ENCODE measurements at places on chromosomes 3 and 15.

- no peak for DNase-seq
Observed at GRCh38 chr15:61137105-61137792, 91.9 kb downstream of the RORA start.

- no peak for DNase-seq
Observed at GRCh38 chr3:69091389-69092029, 6.8 kb downstream of the ARL6IP5 start.

- DNase-seq: no peak
Observed at GRCh38 chr3:133476971-133477375, 77.1 kb downstream of the BFSP2 start.

GRCh38 chr3:141737678-141738021 is 448 bp upstream of the RNF7 start:
- no peak for DNase-seq

DNA sequence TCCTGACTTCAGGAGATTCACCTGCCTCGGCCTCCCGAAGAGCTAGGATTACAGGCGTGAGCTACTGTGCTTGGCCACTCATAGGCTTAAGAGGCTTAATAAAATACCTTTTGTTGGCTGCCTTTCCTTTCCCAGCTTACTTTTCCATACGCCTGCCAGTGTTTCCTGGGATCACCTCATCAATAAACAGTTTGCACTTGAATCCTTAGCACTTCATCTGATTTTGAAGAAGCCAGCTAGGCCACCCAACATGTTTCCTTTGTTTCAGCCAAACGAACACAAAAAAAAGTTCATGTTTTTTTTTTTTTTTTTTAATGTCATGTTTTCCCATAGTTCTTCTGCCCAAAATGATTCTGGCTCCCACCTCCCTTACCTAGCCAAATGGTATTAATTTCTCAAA is 92.3 kb downstream of the RAP2B start:
- no peak for DNase-seq

- no peak for DNase-seq
Observed at GRCh38 chr3:8497582-8497981, 4.0 kb upstream of the LMCD1 start.

DNA sequence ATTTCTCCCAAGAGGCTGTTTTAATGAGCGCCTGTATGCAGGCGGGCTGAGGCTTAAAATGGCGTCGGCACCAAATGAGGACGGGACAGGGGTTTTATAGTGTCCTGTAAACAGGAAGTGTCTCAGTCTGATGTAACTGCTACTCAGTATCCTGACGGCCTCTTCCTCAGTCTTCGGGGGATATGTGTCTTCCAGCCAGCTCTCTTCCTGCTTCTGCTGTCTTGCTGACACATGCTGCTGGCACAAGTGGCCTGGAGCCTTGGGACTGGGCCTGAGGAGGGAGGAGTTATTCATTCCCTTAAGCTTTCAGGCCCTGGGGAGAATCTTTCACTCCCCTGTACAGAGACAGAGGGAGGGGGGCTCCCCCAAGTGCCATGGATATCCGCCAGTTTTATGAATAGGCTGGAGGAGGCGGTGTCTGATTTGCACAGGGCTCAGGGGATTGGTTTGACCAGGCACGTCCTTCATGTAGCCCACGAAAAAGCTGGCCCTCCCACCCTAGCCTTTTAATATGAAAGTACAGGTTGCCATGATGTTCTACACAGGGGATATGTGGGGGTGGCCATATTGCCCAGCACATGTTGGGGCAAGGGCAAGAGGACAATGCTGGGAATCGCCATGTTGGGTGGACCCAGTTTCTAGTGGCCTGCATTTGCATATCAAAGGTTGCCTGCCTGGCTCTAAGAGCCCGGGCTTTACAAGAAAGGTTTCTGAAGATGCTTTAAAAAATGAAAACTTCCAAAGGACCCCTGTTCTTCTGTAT is 19.9 kb downstream of the NDUFB4 start:
- DNase-seq: peak; percentile 21

DNA sequence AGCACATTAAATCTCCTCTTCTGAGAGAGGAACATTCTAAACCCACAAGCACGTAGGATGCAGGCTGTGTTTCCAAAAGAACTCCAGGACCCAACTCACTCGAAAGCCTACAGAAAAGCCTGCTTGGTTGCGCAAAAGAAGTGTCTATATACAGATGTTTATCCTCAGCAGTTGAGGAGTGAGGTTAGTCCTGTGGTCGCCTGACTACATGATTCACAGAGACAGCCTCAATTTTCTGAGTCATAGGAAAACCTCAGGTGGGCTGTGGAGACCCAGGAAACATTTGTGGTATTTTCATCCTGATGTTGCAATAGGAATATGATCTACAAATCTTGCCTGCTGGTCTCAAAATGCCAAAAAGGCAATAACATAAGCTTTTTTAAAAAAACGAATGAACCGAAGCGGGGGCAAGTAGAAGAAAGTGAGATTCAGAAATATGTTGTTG is 183.8 kb upstream of the THRB start:
- DNase-seq: no peak

DNA sequence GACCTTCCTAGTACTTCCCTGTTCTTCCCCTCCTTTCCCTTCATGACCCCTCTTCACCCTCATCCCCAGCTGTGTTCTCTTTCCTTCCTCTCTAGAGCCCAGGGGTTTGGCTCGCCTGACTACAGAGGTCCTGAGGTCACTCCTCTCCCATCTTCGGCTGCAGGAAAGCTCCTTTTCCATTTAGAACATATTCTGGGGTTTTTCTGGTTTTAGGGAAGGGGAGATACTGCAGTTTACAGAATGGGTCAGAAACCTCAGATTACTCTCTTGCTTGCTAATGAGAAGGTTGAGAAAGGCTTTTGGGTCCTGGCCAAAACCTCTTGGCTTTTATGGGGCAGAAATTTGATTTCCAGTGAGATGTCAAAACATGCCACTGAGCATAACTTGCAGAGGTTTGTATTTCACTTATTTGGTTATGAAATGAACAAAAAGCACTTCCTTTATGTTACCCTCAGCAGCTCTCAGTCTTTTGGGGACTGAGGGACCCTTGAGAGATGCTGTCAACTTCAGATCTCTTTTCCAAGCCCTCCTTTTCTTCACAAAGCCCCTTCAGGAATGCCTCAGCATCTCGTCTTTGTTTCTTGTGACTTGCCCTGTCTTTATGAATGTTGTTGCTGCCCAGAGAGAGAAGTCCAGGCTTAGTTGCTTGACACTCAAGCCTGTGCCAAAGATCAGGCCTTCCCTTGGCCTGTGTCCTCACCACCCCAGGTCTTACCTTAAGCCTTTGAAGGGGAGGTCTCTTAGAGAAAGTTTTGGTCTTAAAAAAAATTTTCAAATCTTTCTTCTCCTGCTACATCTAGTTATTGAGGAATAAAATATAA is 121.7 kb upstream of the TPM1 start:
- DNase-seq: no peak
